ENCODE measurements at places on chromosomes 5 and 9. TPM values are rescaled to one million over a fixed set of nuclear protein-coding genes. Genes with fewer than 3 reads are reported as not detected.

FAM200C gene
- 5.1 TPM for total RNA-seq

SCGB3A2 gene
- total RNA-seq = 1.2 TPM

LPAR1 gene
- total RNA-seq = 0.56 TPM

TCF7 gene
- 5.8 TPM for total RNA-seq

NPR2 gene
- 357 TPM for total RNA-seq

SURF6 gene
- total RNA-seq = 15.0 TPM

PDZD2 gene
- total RNA-seq = 23.3 TPM

FOXD4L5 gene
- total RNA-seq = not detected

ADAMTS2 gene
- 23.5 TPM for total RNA-seq

JAKMIP2 gene
- 88.2 TPM for total RNA-seq

SET gene
- 387 TPM for total RNA-seq

RRAGA gene
- total RNA-seq = 71.8 TPM

SLC45A2 gene
- 0.76 TPM for total RNA-seq

LECT2 gene
- not detected for total RNA-seq

TMC1 gene
- not detected for total RNA-seq

SLCO6A1 gene
- 1.6 TPM for total RNA-seq

IFNA13 gene
- total RNA-seq = not detected

TMEM8B gene
- 44.4 TPM for total RNA-seq

SPATA31D4 gene
- not detected for total RNA-seq

TLX3 gene
- 161 TPM for total RNA-seq

NR2F1-AS1 gene
- total RNA-seq = 0.39 TPM

SHC3 gene
- 0.83 TPM for total RNA-seq

PCDHA4 gene
- total RNA-seq = 29.7 TPM
